Uterus (tissue), 4 donors: ENCODE measurements at places on chromosomes 1 and 21. TPM values are rescaled to one million over a fixed set of nuclear protein-coding genes. Genes with fewer than 3 reads are reported as not detected.

- DNase-seq, result peak; percentile 49
These were observed 6.1 kb upstream of the RNF223 start for GRCh38 chr1:1080122-1080757.

GRCh38 chr1:31199236-31199790 is 40.4 kb downstream of the NKAIN1 start:
- DNase-seq, result no peak

DNA sequence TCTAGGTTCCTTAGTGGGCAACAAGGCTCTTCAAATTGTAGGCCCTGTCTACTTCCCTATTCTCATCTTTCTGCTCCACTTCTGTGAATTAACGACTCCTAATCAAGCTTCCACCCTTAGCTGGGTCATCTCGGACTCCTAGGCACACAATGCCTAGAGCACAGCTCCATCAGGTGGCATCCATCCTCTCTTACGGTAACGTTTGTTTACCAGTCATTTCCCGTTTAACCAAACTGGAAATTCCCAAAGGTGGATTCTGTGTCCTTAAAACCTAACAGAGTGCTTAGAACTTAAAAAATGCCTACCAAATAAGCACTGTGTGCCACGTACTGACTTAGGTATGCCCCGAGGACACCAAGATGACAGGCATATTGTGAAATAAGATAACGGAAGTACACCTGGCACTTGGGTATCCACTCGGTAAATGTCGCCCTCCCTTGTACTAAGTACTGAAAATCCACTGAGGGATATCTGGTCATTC is 1.5 kb downstream of the PARP1 start:
- no peak for DNase-seq

CACNA1E gene
- total RNA-seq, result 0.12 TPM

MYBPH gene
- total RNA-seq, result 0.64 TPM

AKR7A3 gene
- 4.3 TPM for total RNA-seq

VAMP3 gene
- 41.0 TPM for total RNA-seq
